ENCODE measurements at places on chromosomes 5 and 9.

GRCh38 chr9:35236692-35237091 is 74.9 kb downstream of the UNC13B start:
- DNase-seq, result no peak

DNA sequence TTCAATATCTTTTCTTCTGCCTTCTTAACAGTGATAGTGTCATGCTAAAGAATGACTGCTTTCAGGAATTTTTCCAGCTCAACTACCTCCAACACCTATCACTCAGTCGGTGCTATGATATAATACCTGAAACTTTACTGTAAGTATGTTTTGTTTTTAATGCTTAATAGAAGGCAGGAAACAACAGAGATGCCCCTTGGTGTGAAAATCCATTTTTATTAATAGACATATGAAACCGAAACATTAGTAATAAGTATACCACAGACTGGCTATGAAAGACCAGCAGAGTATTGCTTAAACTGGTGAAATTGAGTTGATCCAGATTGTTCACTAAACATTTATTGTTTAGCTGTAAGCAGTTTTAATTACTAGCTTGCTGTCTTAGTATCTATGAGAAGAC is 25.2 kb downstream of the SKP2 start:
- DNase-seq, result no peak

DNA sequence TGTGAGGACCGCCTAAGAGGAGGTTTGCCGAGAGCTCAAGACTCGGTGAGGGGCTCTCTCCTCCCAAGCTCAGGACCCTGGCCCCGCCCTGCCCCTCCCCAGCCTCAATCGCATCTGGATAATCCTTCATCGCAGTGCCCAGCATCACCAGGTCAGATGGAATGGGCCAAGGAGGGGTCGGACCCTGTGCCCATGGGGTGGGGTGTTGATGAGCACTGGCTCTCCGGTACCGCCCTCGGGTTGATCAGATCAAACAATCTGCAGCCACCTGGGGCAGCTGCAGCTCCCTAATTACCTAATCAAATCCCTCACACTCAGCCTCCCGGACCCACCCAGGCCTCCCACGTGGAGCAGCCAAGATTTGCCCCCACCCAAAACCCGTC is 24.4 kb upstream of the TDRD7 start:
- DNase-seq, result no peak

DNA sequence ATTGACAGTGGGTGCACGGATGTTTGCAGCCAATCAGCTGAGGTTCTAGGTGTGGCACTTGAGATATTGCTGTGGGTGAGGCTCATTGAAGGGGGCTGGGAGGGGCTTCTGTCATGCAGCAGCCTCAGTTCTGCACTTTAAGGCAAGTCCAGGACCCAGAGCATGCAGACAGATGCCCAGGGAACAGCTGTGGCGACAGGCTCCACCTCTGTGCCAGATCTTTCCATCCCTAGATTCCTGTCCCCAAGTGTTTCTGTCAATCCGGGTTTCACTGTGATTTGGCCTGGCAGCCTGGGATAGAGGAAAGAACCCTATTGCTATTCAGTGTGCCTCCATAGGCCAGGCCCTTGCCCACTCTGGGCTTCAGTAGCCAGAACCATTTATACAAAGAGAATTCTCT is 20.8 kb upstream of the CERCAM start:
- no peak for DNase-seq

DNA sequence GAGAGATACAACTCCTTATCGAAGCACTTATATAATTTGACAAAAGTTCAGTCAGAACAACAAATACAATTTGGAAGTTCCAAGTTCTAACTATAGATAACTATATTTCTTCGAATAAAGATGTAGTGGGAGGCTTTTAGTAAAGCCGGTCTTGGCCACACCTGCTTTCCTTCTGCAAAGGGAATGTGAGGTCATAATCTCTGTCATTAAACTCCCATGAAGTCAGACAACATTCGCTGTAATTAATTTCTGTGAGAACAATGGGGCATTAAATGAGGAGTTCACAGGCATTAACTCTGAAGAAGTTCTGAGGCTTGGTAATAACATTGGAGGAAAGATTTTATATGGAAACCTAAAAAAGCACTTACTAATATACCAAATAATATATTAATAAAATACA is 67.5 kb downstream of the MCTP1 start:
- no peak for DNase-seq

GRCh38 chr5:65818592-65818991 is 96.6 kb downstream of the NLN start:
- no peak for DNase-seq

- DNase-seq, result no peak
Observed at GRCh38 chr9:126842977-126843799, 17.3 kb upstream of the ZBTB34 start.

DNA sequence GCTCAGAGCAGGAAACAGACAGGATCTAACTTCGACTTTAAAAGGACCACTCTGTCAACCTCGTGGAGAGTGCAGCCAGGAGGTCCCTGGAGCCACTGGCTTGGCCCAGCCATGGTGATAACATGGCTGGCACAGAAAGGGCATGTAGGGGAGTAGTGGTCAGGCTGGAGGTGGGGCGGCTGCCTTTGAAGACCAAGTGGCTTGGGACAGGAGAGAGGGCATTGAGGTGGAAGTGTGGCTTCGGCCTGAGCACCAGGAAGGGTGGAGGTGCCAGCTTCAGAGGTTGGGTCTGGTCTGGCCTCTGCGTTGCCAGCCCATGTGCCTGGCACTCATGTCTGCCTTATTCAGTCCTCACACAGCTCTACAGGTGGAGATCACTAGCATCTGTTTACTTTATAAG is 270.0 kb downstream of the NSG2 start:
- no peak for DNase-seq

- DNase-seq, result peak; percentile 42
Observed at GRCh38 chr9:35605351-35606137, 482 bp downstream of the TESK1 start.

Measured in RWPE1 (cell line).